ENCODE measurements at places on chromosomes 11 and 22. TPM values are rescaled to one million over a fixed set of nuclear protein-coding genes. Genes with fewer than 3 reads are reported as not detected.

- DNase-seq = no peak
- no peak overlapping the region for H3K4me3 ChIP-seq
- H3K36me3 ChIP-seq = no peaks in the 10 kb centered on the region
Measured at GRCh38 chr11:69501891-69502860, 20.7 kb downstream of the LINC01488 start.

DNA sequence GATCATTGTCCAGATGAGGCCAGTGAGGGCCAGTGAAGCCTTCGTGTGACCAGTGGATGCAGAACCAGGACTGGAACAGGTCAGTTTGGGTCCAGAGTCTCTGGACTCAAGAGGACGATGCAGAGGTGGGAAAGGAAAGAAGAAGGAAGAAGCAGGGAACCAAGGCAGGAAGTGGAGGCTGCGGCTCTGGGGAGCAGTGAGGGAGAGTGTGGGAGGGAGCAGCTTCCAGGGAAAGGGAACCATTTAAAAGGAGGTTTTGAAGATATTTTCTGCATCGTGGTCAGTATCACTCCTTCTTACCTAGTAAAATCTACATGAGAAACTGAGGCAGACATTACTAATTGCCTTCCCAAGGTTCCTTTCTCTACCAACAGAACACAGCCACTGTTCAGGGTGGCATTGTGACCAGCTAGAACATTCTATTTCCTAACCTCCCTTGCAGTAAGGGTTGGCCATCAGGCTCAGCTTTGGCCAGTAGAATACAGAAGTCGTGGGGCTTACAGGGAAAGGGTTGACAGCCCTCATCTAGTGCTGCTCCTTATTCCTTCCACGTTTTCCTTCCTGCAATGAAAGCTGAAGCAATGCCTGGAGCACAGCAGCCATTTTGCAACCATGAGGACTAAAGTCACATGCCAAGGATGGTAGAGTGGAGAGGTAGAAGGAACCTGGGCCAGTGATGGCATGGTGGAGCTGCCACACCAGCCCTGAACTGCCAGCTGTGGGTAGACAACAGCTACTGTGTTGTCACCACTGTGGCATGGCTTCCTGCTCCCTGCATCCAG lies 29.1 kb upstream of the LINC01488 start:
- no peak for DNase-seq
- no peaks in the 10 kb centered on the region for H3K36me3 ChIP-seq
- H3K4me1 ChIP-seq = peaks cover 13% of the 10 kb centered on the region
- no peak overlapping the region for H3K4me3 ChIP-seq

DNA sequence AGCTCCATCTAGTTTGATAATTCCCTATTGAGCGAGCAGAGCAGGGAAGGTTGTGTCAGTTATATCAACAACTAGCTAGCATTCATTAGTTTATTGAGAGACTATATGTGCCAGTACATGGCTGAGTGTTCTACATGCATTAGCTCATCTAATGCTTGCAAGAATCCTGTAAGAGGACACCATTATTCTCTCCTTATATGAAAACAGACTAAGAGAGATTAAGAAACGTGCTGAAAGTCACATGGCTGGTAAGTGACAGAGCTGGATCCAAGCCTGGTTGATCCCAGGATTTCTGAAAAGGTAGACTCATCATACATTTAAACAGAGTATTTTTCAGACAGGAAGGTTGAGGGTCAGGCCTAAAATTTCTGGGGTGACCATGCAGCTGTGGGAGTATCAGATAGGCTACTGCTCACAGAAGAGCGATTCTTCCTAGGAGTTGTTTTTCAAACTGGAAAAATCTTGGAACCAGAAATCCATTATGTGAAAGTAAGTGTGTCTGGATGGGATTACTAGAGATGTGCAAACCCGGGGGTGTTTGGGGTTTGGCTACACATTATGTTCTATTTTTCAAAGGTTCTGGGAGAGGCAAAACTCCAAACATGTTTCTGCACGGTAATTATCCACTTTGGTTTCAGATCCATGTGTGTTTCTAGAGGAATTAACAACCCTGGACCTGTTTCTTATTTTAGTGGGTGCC lies 213.3 kb downstream of the FAM76B start:
- H3K4me3 ChIP-seq = no peak overlapping the region
- H3K27me3 ChIP-seq = no peaks in the 10 kb centered on the region
- H3K36me3 ChIP-seq = no peaks in the 10 kb centered on the region
- no peak for DNase-seq

DNA sequence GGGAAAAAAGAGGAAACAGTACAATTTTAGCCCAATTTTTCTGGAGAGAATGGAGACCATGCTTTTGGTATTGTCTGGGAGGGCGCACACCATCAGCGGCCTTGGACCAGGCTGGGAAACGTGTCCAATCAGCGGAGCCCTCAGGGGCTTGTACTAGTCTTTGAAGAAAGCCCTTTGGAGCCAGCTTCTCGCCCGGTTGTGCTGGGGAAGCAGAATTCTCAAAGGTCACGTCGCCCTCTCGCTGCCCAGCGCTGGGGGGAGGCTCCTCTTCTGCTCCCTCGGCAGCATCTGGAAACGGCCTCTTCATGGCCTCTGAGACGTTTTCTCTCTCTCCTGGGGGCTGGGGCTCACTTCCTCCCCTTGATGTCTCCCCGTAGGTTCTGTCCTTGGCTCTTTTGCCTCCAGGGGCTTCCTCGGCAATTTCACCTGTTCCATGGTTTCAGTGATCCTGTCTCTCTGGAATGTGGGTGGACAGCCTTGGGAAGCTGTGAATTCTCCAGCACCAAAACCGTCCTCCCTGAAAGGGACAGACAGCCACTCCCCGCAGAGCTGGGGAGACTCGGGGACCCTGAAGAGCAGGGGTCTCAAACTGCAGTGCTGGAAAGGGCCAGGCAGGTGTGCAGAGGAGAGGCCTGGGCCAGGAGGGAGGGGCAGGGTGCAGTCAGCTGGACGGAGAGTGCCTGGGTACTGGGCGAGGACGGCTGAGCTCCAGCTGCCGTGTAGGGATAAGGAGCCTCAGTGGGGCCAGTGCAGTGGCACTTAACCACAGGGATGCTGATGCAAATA lies 80.2 kb downstream of the RPS6KA4 start:
- H3K27ac ChIP-seq = no peak overlapping the region
- H3K27me3 ChIP-seq = no peaks in the 10 kb centered on the region
- no peaks in the 10 kb centered on the region for H3K4me1 ChIP-seq
- no peaks in the 10 kb centered on the region for H3K36me3 ChIP-seq

DNA sequence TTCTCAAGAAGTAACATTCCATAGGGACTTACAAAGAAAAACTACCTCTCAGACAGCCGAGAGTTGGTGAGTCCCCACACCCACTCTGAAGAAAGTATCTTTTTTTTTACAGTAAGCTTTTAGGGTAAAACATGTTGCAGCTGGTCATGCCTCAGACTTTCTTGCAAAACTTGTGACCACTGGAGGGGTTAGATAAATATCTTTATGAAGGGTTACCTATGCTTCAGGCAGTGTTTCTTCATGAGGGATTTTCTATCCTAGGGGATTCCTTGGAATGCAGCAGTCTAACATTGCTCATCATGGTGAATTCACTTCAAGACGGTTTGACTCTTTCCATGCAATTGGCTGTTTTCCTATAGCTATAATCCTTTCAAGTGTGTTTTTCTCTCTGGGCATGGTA lies 20.8 kb upstream of the SNX19 start:
- DNase-seq = no peak
- no peaks in the 10 kb centered on the region for H3K4me1 ChIP-seq
- no peak overlapping the region for H3K27ac ChIP-seq
- no peaks in the 10 kb centered on the region for H3K36me3 ChIP-seq

DNA sequence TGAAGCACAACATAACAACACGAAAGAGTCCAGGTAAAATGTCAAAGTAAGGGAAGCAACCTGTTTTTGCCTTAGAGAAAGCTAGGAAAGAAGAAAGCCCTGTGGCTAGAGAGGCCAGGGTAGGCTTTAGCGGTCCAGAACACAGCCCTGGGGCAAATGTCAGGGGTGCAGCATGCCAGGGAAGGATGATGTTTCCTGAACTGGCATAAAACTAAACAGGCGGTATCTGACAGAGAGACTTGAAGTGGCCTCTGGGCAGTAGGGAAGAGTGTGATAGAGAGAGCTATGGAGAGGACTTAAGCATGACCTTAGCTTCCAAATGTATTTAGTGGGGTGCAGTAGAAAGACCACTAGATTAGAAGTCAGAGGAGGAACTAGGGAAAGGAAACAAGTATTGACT lies 103.5 kb downstream of the KCNC1 start:
- H3K27me3 ChIP-seq = no peaks in the 10 kb centered on the region
- no peak overlapping the region for H3K4me3 ChIP-seq
- H3K4me1 ChIP-seq = no peaks in the 10 kb centered on the region
- no peak for DNase-seq
- no peak overlapping the region for H3K27ac ChIP-seq

BRSK2 gene
- 9.3 TPM for total RNA-seq

CCDC73 gene
- total RNA-seq = not detected

ANGPTL5 gene
- not detected for total RNA-seq

- no peak for DNase-seq
- H3K27ac ChIP-seq = no peak overlapping the region
- peaks cover 3% of the 10 kb centered on the region for H3K4me1 ChIP-seq
- no peaks in the 10 kb centered on the region for H3K27me3 ChIP-seq
Measured at GRCh38 chr11:72229925-72230763, 5.6 kb downstream of the INPPL1 start.

GRCh38 chr11:61004180-61004611 lies 32.7 kb downstream of the CD6 start:
- H3K27ac ChIP-seq = no peak overlapping the region
- DNase-seq = no peak
- H3K36me3 ChIP-seq = no peaks in the 10 kb centered on the region
- peaks cover 10% of the 10 kb centered on the region for H3K27me3 ChIP-seq
- H3K4me1 ChIP-seq = peaks cover 7% of the 10 kb centered on the region

- no peak overlapping the region for H3K27ac ChIP-seq
- no peaks in the 10 kb centered on the region for H3K27me3 ChIP-seq
- DNase-seq = no peak
Measured at GRCh38 chr11:115193914-115194801, 310.1 kb downstream of the CADM1 start.

DNA sequence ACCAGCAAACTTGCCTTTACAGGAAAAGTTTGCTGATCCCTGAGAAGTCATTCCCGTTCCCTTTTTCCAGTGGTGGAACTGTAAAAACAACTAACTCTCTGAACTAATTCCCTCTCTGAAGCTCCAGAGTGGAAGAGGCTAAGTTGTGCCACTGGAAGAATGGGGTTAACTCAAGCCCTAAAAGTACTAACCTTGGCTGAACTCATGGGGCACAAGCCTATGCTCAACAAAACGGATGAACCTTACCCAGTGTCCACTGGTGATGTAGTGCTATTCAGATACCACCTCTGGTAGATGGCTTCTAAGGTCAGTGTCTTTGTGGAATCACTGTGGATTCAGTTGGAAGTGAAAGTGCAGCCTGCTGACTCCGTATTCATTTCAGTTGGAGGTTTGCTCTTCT lies 59.9 kb upstream of the GNAZ start:
- H3K4me1 ChIP-seq = no peaks in the 10 kb centered on the region
- no peaks in the 10 kb centered on the region for H3K36me3 ChIP-seq
- H3K4me3 ChIP-seq = no peak overlapping the region
- H3K27me3 ChIP-seq = no peaks in the 10 kb centered on the region
- DNase-seq = no peak

DNA sequence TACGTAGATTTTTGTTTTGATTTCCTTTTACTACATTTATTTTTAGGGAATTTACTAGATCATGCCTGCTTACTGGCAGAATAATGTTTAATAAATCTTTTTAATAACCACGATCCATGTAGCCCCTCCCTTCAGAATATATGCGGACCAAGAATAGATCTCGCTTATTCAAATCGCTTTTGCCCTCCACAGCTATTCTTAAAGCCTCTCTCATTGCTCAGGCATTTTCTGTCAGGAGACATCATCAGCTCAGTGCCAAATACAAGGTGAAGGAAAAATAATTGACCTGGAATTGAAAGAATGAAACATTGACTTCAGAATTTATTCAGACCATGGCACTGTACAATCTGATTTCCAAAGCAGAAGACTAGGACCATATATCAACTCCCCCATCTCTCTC lies 10.0 kb upstream of the JAML start:
- no peak overlapping the region for H3K4me3 ChIP-seq
- DNase-seq = no peak

- H3K4me3 ChIP-seq = no peak overlapping the region
- H3K27ac ChIP-seq = no peak overlapping the region
- DNase-seq = no peak
- no peaks in the 10 kb centered on the region for H3K36me3 ChIP-seq
- no peaks in the 10 kb centered on the region for H3K27me3 ChIP-seq
Measured at GRCh38 chr11:36330411-36330810, 34.3 kb downstream of the PRR5L start.

RIN1 gene
- total RNA-seq = 28.5 TPM

DNA sequence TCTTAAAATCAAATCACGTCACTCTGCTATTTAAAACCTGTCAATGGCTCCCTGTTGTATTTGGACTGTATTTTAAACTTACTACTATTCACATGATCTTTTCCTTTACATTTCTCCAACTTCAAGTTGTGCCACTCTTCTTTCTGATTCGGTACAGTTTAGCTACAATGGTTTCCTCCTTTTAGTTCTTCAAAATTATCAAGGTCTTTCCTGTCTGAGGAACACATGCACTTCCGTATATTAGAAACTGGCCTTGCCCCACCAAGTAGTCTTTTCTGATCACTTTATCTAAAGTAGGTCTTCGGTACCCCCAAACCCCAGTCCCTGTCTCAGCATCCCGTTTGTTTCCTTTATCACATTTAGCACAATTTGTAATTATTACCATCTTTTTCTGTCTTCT lies 81.8 kb downstream of the MTMR3 start:
- H3K27me3 ChIP-seq = no peaks in the 10 kb centered on the region
- peaks cover 3% of the 10 kb centered on the region for H3K4me1 ChIP-seq
- no peak overlapping the region for H3K4me3 ChIP-seq
- DNase-seq = no peak

- no peaks in the 10 kb centered on the region for H3K36me3 ChIP-seq
- no peaks in the 10 kb centered on the region for H3K27me3 ChIP-seq
- no peak overlapping the region for H3K4me3 ChIP-seq
- no peak for DNase-seq
- H3K4me1 ChIP-seq = no peaks in the 10 kb centered on the region
- H3K27ac ChIP-seq = no peak overlapping the region
Measured at GRCh38 chr11:117908959-117909610, 20.1 kb downstream of the TMPRSS13 start.

DNA sequence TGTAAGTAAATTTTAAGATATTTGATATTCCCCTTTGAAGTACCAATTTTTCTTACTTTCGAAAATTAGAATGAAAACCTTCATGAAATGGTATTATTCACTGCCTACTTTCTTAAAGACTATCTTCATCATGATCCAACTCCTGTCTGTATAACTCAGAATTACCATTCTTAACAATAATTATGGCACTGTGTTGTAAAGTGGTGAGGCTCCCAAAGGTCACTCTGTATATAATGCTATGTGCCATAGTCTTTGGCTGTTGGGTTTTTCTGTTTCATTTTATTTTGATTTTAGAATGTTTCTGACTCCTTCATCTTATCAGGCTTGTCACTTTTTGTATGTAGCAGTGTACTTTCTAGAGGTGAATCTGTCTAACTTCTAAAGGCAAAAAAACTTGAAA lies 52.4 kb downstream of the MAML2 start:
- no peak overlapping the region for H3K27ac ChIP-seq
- no peak overlapping the region for H3K4me3 ChIP-seq
- H3K27me3 ChIP-seq = no peaks in the 10 kb centered on the region

- H3K4me1 ChIP-seq = peaks cover 14% of the 10 kb centered on the region
- no peaks in the 10 kb centered on the region for H3K36me3 ChIP-seq
Measured at GRCh38 chr22:40709752-40710413, 30.6 kb downstream of the MCHR1 start.
